ENCODE measurements at places on chromosomes 16 and 17. TPM values are rescaled to one million over a fixed set of nuclear protein-coding genes. Genes with fewer than 3 reads are reported as not detected.

Gene G6PC1
- total RNA-seq, result not detected

Gene TMC5
- total RNA-seq, result 2.3 TPM

Gene KRT222
- total RNA-seq, result 0.18 TPM

DNA sequence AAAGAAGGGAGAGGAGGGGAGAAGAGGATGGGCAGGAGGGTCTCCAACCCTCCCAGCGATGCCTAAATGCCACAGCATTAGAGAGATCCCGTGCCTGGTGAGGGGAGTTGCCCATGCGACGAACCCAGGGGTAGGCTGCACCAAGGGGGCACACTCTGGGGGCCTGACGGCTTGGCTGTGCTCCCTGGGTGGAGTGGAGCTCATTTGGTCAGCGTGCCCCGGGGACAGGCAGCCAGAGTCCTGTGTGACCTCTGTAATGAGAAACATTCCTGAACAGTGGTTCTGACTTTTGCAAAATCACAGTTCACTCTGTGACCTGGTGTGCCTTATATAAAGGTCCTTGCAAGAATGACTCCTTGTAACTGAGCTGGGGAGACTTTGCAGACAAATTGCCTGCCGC, 205.0 kb upstream of the N4BP1 start:
- H3K36me3 ChIP-seq, result no peaks in the 10 kb centered on the region
- peaks cover 8% of the 10 kb centered on the region for H3K27me3 ChIP-seq
- no peak for DNase-seq
- no peaks in the 10 kb centered on the region for H3K4me1 ChIP-seq
- no peak overlapping the region for H3K4me3 ChIP-seq

DNA sequence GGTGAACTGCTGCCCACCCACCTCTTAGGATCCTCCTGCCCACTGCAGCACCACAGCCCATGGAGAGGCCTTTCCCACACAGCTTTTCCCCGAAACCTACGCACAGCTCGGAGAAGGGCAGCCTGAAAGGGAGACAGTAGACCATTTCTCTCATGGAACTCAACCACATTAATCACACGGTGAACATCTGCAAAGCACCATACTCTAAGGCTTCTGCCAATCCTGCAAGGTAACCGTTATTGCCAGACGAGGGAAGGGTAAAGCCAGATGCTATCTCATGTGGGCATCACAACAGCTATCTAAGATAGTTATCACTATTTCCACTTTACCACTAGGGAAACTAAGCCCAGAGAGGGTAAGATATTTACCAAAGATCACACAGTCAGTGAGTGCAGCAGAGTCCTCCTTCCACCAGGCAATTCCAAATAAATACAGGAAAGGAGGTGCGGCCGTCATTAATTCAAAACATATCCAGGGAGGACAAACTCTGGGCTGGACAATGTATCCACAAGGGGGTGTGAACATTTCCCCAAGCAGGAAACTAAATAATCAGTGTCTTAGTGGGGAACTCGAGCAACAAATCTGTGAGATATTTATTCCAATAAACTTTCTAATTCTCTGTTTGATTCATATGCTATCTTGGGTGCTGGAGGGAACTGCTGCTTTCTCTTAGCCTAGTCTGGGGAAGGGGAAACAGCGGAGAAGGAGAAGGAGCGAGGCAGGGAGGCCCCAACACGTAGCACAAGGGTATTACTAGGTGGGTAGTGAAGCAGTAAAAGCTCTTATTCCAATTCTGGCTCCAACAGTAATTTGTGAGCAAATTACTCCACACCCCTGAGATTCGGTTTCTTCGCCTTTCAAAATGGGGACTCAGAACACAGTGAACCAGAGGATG, 723 bp downstream of the TMEM186 start:
- H3K4me1 ChIP-seq, result 0 out of 2 replicates have a peak, but pooled peaks cover 2% of the 10 kb centered on the region
- H3K27ac ChIP-seq, result no peak overlapping the region
- peak overlapping the region; percentile 95 for H3K4me3 ChIP-seq

- H3K27me3 ChIP-seq, result 0 out of 2 replicates have a peak, but pooled peaks cover 2% of the 10 kb centered on the region
- no peak for DNase-seq
- peaks cover 7% of the 10 kb centered on the region for H3K4me1 ChIP-seq
- H3K4me3 ChIP-seq, result no peak overlapping the region
- no peak overlapping the region for H3K27ac ChIP-seq
- H3K36me3 ChIP-seq, result no peaks in the 10 kb centered on the region
Observed at GRCh38 chr17:48468299-48468698, 38.3 kb upstream of the SKAP1 start.

GRCh38 chr17:56468840-56469239, 124.7 kb upstream of the NOG start:
- H3K4me3 ChIP-seq, result no peak overlapping the region
- no peak for DNase-seq
- H3K27ac ChIP-seq, result no peak overlapping the region
- no peaks in the 10 kb centered on the region for H3K4me1 ChIP-seq

DNA sequence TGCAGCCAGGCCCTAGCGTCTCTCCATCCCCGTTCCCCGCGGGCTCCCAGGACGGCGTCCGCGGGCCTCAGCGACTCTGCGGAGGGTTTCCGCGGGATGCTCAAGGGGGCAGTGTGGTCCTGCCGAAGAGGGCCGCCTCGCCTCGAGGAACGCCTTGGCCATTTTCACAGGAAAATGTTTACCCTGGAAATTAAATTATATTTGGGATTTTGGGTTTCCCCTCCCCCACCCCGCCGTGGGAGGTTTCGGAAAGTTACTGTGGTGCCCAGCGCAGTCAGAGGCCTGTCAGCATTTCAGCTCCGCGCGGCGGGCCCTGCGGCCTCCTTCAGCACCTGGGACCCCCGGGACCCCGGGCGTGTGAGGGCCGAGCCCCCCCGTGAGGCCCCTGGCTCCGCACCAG, 94.5 kb downstream of the PCTP start:
- H3K4me1 ChIP-seq, result no peaks in the 10 kb centered on the region
- H3K4me3 ChIP-seq, result peak overlapping the region; percentile 51
- no peaks in the 10 kb centered on the region for H3K27me3 ChIP-seq
- no peak overlapping the region for H3K27ac ChIP-seq
- no peaks in the 10 kb centered on the region for H3K36me3 ChIP-seq

- H3K27me3 ChIP-seq, result no peaks in the 10 kb centered on the region
- no peak for DNase-seq
- H3K27ac ChIP-seq, result no peak overlapping the region
- no peak overlapping the region for H3K4me3 ChIP-seq
- no peaks in the 10 kb centered on the region for H3K4me1 ChIP-seq
Observed at GRCh38 chr17:80060644-80061043, 24.2 kb downstream of the CCDC40 start.
